ENCODE measurements at places on chromosomes 5 and 9. TPM values are rescaled to one million over a fixed set of nuclear protein-coding genes. Genes with fewer than 3 reads are reported as not detected.
A peak's percentile ranks its signal among the peaks of the same experiment; 100 is the strongest.

DNA sequence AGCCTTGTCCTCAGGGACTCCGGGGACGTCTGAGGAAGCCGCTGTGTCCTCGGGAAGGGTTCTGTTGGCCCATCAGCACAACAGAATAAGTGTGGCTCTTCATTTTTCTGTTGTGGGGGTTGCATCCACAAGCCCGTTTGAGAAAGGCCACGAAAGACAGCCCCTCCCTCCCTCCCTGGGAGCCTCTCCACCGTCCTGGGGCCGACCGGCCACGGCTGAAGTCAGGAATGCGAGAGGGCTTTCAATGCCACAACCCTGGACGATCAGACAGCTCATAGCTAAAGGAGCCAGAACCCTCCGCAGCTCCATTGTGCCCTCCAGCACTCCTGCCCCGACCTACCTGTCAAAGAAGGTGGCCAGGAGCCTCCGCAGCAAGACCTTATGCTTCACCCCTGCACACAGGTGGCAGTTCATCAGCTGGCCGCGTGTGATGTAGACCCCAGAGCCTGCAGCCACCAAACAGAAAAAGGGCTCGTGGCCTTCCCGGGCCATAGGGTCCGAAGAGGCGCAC is 52.4 kb upstream of the UBAC1 start:
- no peak overlapping the region for H3K27ac ChIP-seq
- H3K27me3 ChIP-seq, result no peaks in the 10 kb centered on the region
- H3K36me3 ChIP-seq, result no peaks in the 10 kb centered on the region
- H3K4me1 ChIP-seq, result no peaks in the 10 kb centered on the region
- no peak overlapping the region for H3K4me3 ChIP-seq
- no peak for DNase-seq

DNA sequence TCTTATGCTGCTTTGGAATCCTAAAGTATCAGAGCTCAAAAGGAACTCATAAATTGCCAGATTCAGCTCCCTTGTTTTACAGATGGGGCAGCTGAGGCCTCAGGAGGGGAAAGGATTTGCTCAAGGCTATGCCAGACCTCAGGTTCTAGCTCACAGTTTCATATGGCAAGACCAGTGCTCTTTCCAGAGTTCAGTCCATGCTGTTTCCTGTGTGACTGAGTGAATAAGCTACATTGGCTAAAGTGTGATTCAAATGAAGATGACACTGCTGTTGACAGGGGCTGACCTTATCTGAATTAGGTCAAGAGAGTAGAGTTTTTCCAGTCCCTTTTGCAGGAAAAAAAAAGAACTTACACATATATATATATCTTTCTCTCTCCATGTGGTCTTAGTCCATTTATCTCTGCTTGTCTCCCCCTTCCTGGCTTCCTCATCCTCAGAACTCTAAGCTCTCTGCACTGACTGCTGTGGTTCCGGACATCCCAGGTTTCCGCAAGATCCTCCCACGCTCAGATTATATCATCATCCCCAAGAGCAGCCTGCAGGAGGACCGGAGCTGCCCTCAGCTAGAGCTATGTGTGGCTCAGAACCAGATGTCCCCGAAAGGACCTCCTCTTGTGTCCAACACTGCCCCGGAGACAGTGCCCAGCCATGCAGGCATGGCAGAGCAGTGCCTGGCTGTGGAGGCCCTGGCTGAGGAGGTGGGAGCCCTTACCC is 9.3 kb downstream of the HMGXB3 start:
- no peaks in the 10 kb centered on the region for H3K27me3 ChIP-seq
- no peaks in the 10 kb centered on the region for H3K4me1 ChIP-seq
- no peak overlapping the region for H3K4me3 ChIP-seq
- no peak for DNase-seq

GRCh38 chr5:92758552-92758951 is 822.5 kb downstream of the NR2F1-AS1 start:
- no peak overlapping the region for H3K27ac ChIP-seq
- DNase-seq, result no peak
- no peaks in the 10 kb centered on the region for H3K4me1 ChIP-seq
- no peak overlapping the region for H3K4me3 ChIP-seq
- no peaks in the 10 kb centered on the region for H3K27me3 ChIP-seq

DNA sequence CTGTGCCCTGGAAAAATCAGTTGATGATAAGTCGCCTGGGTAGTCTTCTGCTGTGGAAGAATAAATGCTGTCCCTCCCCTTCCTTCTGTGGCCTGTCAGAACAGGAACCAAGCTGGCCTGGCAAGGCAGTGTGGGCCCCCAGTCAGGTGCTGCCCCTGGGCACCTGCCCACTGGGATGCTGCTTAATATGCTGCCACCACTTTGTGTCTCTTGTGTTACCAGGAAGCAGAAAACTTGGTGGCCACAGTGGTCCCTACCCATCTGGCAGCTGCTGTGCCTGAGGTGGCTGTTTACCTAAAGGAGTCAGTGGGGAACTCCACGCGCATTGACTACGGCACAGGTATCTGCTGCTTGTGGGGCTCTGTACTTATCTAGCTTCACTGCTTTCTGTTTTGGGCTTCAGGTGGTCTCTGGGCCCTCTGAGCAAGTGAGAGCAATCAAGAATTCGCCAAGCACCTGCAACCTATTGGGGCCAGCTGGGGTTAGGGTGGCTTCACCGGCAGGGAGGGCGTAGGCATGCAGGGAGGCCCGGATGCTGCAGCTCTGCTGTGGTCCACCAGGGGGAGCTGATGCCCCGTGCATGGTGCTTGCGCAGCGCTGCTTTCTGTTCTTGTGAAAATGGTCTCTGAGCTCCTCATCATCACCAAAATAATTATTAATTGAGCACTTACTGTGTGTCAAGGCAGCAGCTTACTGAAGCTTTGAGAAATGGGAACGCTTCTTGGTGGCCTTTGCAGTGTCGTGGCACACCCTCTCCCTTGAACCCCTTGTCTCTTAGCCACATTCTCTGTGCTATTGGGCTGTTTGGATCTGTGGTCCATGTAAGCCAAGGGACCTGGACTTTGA is 20.3 kb downstream of the PTPA start:
- H3K27ac ChIP-seq, result no peak overlapping the region
- no peaks in the 10 kb centered on the region for H3K27me3 ChIP-seq
- peak; percentile 87 for DNase-seq
- H3K4me1 ChIP-seq, result peaks cover 5% of the 10 kb centered on the region
- H3K4me3 ChIP-seq, result no peak overlapping the region

DNA sequence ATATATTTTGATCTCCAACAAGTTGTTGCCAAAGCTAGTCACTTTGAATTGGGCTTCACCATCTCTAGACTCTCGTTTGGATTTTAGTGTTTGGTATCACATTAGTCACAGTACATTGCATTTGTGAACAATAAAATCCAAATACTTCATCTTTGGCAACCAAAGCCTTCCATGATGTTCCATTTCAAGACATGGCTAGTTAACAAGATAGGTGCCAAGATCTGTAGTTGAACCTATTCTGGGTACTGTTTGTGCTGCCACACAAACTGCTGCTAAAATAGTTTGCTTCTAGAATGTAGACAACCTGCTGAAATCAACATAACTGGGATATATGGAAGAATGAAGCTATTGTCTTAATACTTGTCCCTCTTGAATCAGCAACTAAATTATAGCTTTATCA is 207.5 kb downstream of the LRRC70 start:
- DNase-seq, result no peak
- H3K27ac ChIP-seq, result no peak overlapping the region

DNA sequence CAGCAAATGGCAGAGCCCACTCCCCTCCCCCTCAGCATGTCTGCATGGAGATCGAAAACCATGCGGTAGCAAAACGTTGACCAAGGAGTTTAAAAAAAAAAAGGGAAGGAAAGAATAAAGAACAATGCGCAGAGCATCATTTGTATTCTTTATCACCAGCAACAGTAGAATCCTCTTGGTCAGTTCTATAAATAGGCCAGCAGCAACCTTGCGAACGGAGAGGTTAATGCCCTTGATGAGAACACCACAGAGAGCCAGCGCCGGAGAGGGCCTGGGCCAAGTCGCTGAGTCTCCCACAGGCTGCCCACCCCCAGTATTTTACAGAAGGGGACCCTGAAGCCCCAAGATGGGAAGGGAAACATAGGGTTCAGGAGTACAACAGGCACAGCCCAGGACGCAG is 22.7 kb downstream of the WHRN start:
- peaks cover 11% of the 10 kb centered on the region for H3K4me1 ChIP-seq
- no peaks in the 10 kb centered on the region for H3K36me3 ChIP-seq
- no peaks in the 10 kb centered on the region for H3K27me3 ChIP-seq
- H3K4me3 ChIP-seq, result no peak overlapping the region

CDKN2B-AS1 gene
- 0.74 TPM for total RNA-seq
